Hippocampal formation (tissue), 2 donors: ENCODE measurements at places on chromosomes 7 and 10.
A peak's percentile ranks its signal among the peaks of the same experiment; 100 is the strongest.

DNA sequence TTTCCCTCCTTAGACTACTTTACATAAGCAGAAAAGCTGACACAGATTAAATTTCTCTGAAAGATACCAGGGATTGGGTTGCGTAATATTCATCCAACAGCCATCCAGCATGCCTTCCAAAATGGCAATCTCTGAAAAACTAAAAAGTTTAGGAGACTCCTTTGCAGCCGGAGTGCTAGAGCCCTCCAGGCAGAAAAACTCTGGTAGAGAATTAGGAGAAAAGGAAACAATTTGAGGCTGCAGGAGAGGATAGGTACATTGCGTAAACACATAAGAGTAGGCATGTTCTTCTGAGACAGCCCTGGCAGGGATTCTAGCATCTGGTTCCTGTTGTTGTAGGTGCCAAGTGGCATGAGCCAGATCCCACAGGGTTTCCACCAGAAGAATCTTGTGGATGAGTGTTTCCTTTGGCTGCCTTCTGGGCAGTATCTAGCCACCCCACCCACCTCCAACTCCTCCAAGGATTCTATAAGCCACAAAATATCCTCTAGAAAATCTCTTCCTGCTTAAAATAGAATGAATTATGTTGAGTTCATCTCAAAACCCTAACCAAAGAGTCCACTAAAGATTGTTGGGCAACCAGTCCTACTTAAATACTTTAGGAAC, 402.4 kb downstream of the HGF start:
- no peak for DNase-seq

GRCh38 chr10:107013258-107014006, 151.1 kb downstream of the SORCS1 start:
- DNase-seq: no peak

GRCh38 chr7:108265007-108265406, 134.8 kb upstream of the LAMB4 start:
- no peak for DNase-seq

GRCh38 chr7:95772298-95772770, at the start of gene DYNC1I1:
Gene DYNC1I1 (plus strand): TSS chr7:95772554. CDS start chr7:95804730, 32,176 bp downstream.
- DNase-seq: peak; percentile 54

GRCh38 chr7:8938044-8938805, 504.8 kb downstream of the NXPH1 start:
- no peak for DNase-seq

GRCh38 chr7:30556840-30557239, 37.8 kb upstream of the GARS1 start:
- peak; percentile 34 for DNase-seq

DNA sequence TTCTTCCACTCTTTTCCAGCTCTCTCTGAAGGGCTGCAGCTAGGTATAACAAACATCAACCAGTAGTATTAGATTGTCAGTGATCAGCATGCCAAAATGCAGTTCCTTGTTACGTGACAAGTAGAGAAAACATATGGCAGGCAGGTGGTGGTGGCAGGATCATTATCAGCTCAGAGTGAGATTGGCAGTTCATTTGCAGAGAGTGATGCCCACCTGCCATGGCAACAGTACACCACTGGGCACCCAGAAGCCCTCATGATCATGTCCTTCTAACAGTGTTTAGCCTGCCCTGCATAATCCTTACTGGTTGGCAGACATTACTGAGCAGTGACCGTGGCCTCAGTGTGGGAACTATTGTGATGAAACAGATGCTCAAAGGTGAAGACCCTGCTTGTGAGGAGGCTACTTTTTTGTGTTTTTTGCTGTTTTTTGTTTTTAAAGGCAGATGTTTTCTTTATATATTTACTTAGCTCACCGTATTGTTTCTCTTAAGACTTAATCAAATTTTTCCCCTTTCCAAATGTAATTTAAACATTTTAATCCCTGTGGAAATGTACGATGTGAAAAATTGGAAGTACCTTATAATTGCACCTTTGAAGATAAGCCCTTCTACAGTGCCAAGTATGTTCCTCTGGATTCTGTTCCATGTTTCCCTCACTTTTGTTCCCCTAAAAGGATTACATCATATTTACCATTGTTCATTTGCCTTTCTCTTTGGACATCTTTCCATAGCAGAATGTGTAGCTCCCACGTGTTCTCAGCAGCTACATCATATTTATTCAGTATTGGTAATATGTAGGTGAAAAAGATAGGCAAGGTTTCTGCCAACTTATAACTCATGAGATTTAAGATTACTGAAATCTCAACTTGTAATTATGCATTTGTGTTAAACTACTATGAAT, 179.6 kb downstream of the SND1 start:
- no peak for DNase-seq

- DNase-seq: no peak
Measured at GRCh38 chr7:25968205-25968993, 183.6 kb upstream of the NFE2L3 start.

DNA sequence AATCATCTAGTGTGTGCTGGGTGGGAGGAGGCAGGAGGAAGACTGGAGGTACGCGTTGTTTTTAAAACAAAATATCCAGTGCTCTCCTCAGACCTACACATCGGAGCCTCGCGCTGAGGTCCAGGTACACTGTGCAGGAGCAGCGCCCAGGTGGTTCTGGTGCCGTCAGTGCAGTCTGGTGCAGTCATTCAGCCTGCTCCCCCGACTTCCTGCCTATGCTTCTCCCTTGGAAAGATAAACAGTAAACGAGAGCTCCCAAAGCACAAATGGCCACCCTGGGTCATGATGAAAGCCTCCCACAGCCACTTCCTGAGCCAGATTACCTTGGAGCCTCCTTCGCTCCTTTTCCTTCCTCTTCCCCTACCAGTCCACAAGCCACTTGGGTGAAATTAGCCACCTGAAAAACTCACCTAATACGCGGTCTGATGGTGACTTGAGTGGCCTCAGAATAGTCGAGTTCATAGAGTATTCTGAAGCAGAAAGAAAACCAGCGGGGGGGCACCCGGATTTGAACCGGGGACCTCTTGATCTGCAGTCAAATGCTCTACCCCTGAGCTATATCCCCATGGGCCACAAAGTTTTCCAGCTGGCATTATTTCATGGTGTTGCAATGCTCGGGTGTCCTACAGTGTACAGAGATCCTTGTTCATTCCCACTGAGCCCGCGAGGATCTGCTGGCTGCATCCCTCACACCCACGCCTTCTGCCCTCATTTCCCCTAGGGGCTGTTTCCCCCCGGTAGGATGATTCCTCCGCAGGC, 82.5 kb downstream of the ZNF467 start:
- no peak for DNase-seq

GRCh38 chr7:1698201-1698600, 28.1 kb downstream of the ELFN1 start:
- no peak for DNase-seq

DNA sequence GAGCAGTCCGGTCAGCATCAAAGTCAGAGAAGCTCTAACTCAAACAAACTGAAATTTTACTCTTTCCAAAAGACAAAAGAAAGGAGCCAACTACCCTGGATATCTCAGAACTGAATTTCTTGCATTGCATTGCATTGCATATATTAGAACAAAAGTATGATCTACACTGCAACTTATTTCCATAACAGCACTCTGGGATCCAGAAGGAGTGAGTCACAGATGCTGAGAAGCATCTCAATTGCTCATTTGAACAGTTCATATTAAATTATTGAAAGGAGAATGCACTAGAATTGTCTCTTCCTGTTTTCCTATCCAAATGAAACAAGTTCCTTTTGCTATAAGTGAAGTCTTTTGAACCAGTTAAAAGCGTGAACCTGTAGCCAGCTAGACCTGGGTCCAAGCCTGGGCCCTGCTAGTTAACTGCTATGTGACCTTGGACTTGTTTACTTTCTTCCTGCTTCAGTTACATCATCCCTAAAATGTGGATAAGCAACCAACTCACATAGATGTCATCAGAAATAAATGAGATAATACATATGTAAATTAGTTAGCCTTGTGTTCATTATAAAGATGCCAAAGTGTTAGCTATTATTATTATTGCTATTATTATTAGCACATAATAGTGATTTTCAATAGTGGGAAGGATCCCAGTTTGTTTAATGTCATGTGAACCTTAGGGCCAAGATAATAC, 184.1 kb downstream of the CREB5 start:
- no peak for DNase-seq

DNA sequence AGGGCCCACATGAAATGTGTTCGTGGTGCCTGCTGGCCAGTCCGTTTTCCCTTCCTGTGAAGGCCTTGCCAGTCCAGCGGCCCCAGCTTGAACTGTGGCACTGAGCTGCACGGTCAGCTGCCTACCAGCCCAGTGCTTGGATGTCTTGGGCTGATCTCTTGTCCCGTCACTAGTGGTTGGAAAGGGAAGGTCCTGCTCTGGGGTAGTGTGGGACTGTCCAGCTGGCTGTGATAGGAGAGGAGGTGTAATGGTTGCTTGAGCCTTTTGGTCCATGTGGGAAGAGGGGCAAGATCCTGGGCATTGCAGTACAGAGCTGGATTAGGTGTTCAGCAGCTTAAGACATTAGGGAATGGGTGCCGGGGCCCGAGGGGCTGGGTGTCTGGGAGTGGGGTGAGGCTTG, 15.0 kb downstream of the BUD23 start:
- DNase-seq: no peak

- no peak for DNase-seq
Measured at GRCh38 chr10:19385846-19386450, 337.3 kb downstream of the MALRD1 start.

DNA sequence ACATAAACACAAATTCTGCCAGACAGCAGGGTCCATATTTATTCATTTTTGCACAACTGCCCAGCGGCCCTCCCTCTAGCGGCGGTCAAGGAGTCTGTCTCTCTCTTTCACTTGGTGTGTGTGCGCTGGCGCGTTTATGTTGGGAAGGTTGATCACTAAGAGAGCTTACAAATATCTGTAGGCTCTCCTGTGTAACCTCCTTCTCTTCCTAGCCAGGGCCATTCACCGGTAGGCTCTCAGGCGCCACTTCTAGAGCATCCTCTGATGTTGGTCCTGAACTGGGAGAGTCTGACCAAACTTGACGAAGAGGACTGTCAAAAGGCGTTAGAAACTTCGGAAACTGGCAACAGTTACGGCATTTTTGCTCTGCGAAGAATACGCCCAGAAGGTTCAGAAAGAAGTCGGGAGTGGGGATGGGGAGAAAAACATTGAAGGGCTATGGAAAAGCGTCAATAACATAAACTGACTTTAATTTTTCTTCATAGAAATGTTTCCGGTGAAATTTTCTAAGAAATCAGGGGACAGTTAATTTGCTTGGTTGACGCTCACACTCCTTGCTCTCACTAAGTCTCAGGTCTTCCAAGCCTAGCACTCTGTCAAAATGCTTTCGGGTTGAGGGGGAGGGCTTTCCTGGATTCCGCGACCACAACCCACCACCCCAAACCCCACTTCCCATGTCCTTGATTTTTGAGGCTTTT, 731.1 kb downstream of the ZWINT start:
- no peak for DNase-seq

- no peak for DNase-seq
Measured at GRCh38 chr7:69947998-69948397, 349.7 kb downstream of the AUTS2 start.

DNA sequence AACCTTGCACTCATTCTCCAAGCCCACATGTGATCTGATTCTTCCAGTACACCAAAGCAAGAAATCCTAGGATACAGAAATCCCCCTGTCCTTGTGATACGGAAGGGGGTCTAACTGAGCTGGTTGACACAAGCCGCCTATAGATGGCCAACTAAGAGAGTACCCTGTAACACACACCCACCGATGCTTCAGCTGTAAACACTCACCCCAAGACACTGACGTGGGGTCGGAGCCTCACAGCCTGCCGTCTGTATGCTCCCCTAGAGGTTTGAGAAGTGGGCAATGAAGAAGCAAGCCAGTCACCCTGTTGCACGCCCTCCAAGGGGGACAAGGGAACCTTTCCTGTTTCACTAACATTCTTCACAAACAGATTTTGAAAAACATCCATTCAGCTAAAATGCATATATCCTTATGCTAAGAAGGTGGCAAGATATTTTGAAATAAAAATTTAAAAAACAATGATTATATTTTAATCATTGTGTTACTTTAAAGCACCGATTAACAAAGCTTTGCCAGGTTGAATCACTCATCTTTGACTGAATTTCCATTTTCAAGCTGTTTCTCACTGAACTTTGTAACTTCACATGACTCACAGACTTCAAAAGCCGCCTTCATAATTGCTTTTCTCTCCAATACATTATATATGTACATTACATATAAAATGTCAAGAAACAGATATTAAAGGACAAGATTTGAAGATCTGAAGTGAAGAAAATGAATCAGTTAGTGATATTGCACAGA, 329.3 kb downstream of the ARL4A start:
- no peak for DNase-seq

DNA sequence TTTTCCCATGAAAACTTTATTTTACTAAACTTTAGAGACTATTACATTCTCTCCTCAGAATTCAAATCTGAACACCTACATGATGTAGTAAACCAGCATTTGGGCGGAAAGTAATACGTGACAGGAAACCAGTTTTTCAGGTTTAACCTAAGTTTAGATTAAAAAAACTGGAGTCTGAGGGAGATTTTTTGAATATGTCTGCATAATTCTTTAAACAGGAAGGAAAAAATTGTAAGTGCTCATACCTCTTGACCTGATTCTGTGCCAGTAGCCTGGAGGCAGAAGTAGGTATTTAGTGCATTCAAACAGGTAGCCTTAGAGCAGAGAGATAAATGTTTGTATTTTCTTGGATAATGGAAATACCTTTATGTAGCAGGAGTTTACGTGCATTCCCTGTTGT, 224.3 kb downstream of the MDFIC start:
- no peak for DNase-seq

DNA sequence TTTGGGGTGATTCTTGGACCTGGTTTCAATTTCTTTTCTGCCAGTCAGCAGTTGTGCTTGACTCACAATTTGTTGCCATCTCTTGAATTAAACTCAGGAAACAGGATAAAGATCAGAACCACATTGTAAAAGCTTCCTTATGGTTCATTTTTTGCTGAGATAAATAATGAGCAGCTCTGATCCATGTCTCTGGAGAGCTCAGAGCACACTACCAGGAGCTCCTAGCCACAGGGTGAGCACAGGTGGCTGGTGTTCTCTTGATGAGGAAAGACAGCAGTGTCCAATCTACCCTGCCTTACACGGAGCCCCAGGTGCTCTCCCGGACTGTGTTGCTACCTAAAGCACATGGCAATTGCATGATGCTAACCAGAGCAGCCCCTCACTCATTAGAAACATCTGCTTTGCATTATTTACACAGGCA, 17.2 kb upstream of the FAM170B start:
- DNase-seq: no peak

DNA sequence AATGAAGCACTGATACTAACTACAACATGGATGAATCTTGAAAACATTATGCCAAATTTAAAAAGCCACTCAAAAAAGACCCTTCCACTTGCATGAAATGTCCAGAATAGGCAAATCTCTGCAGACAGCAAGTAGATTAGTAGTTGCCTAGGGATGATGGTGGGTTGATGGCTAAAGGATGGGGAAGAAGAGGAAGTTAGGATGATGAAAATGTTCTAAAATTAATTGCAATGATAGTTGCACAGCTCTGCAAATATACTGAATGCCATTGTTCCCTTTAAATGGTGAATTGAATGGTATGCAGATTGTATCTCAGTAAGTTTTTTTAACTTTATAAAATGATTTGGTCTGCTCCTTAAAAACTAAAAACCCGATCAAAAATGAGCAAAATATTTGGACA, 7.3 kb upstream of the LIPA start:
- DNase-seq: no peak
